Fibroblast of skin of left biceps (primary cell): ENCODE measurements at places on chromosomes 1 and 21.

GRCh38 chr21:33836408-33836807 lies 79.2 kb downstream of the ATP5PO start:
- DNase-seq = no peak

GRCh38 chr21:46634427-46634826 lies 1.0 kb upstream of the PRMT2 start:
- DNase-seq = no peak

GRCh38 chr1:65434255-65434654 lies 13.8 kb downstream of the LEPR start:
- DNase-seq = no peak

DNA sequence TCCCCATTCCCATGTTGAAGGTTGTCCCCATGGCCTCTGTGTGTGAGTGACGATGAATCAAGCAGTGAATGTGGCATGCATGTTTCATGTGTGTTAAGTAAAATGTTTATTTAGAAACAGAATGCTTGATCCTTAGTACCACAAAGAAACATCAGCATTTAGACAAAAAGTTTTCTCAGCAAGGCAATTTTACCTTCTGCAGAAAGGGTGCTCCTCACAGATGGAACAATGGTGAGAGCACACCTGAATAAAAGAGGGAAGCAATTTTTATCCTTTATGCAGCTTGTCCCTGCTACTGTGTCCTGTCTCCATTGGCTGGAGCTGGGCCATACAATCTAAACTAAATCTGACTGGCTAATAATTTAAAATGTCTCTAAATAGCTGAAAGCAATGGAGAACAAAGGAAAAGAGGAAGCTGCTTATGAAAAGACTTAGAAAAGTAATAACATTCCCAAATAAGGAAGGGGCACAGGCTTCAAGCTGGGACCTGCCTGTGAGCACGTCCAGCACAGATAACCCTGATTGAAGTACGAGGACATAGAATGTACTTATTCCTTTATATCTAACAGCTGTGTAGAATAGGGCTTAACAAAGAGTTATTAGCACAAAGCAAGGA lies 8.4 kb upstream of the SMYD3 start:
- no peak for DNase-seq

DNA sequence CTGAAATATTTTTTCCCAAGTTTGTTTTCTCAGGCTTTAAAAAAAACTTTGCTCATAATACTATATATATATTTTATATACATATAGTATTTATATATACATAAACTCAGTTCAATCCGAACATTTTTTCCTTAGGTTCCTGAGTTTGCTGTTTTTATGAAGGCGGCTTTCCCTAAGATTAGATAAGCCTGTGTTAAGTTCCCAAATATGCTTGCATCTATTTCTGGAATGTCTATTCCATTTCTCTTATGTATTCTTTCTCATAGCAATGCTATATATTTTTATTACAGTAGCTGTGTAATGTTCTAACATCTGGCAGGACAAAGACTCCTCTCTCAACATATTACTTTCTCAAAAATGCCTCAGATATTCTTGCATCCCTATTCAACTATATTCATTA lies 45.9 kb downstream of the ADSS2 start:
- DNase-seq = no peak

DNA sequence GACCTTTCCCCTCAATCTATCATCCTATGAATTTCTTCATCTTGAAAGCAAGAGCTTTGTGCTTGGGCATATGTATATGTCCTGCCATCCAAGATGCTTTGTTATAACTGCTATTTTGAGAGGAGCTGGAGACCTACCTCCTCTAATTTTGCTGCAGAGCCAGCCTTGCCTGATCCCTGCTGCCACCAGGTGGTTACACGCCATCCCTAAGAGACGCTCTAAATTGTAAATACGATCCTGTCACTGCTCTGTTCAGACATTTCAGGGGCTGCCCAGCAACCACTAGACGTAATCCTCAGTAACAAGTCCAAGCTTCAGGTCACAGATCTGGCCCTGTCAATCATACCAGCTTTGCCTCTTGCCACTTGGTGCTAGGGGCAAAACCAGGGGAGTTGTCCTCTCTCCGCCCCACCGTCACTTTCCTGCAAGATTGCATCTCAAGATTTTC lies 32.9 kb downstream of the GPA33 start:
- DNase-seq = no peak

DNA sequence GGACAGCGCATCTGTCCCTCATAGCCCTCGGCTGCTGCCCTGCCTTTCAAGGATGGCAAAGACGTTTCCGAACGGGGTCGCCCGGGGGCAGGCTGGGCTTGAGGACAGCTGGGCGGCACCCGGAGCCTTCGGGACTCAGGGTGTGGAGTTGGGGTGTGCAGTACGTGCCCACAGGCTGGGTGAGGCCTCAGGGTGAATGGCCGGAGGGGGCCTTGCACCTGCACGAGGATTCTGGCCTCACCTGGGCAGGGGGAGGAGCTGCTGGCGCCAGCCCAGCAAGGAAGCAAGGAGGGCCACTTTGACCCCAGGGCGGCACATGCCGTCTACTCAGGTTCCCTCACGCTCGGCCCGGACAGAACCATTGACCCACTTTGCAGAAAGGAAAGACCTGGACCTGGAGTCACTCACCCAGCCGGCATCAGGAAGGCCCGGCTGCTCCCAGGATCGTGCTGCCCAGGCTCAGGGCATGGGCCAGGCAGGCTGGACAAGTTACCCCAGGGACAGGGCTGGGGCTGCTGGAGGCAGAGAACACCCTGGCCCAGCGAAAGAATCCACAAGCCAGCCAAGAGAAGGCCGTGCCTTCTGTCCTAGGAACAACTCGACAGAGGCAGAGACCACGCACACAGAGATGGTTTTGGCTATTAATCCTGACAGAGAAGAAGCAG lies 65.1 kb upstream of the TTC34 start:
- no peak for DNase-seq

GRCh38 chr1:117609471-117609911 lies 3.6 kb downstream of the TENT5C start:
- DNase-seq = no peak

DNA sequence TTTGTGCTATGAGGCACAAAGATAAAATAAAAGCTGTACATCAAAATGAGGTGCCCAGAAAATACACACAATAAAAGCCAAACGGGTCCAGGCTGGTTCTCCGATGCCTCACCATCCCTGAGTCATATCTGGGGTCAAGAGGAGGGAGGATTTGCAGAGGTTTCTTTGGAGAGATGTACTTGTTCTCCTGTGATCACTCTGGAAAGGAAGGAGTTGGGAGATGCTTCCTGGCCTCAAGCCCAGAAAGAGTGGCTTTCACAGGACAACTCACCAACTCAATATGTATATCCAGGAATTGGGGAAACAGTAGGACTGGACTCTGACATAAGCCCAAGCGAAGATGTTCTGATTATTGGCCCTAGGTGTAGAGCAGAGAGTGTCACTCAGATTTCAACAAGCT lies 51.9 kb downstream of the DIPK1A start:
- peak; percentile 62 for DNase-seq

DNA sequence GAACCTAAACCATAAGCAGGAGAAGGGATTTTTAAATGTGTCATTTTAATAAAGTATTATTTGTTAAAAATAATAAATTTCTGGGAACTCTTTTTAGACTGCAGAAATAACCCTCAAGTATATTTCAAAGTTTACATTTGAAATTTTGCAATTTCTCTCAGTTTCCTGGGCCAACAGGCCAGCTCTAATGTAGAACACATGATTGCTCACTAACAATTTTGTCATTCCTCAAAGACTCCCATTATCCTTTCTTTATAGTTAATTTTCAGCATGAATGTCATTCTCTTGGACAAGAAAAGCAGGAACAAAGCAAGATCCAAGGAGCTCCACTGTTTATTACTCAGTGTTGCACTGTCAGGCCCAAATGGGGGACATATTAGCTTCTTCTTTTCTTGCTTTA lies 119.4 kb upstream of the VANGL1 start:
- no peak for DNase-seq

- DNase-seq = no peak
Measured at GRCh38 chr1:226945106-226945857, 5.2 kb downstream of the COQ8A start.

- DNase-seq = no peak
Measured at GRCh38 chr1:83006271-83006670, 992.7 kb downstream of the TTLL7 start.

DNA sequence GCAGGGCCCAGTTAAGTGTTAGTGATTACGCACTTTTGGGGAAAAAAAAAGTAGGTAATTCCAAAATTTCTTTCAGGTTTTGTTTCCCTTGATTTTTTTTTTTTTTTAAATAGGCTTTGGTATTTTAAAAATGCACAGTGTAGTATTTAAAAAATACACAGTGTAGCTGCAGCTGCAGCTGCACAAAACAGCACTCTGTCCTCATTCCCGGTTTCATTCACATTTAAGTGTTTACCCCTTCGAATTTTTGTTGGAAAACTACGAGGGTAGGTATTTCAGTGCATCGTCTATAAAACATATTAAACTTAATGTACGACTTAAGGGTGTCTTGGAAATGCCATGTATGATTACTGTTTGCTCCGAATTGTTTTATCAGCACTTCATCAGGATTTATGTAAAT lies 3.4 kb downstream of the NEK7 start:
- no peak for DNase-seq

DNA sequence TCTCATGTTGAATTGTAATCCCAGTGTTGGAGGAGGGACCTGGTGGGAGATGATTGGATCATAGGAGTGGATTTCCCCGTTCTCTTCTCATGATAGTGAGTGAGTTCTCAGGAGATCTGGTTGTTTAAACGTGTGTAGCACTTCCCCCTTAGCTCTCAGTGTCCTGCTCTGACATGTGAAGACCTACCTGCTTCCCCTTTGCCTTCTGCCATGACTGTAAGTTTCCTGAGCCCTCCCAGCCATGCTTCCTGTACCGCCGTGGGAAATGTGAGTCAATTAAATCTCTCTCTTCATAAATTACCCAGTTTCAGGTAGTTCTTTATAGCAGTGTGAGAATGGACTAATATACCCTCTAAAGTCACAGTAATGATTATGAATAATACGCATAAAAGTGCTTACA lies 248.4 kb upstream of the LRRC7 start:
- no peak for DNase-seq

DNA sequence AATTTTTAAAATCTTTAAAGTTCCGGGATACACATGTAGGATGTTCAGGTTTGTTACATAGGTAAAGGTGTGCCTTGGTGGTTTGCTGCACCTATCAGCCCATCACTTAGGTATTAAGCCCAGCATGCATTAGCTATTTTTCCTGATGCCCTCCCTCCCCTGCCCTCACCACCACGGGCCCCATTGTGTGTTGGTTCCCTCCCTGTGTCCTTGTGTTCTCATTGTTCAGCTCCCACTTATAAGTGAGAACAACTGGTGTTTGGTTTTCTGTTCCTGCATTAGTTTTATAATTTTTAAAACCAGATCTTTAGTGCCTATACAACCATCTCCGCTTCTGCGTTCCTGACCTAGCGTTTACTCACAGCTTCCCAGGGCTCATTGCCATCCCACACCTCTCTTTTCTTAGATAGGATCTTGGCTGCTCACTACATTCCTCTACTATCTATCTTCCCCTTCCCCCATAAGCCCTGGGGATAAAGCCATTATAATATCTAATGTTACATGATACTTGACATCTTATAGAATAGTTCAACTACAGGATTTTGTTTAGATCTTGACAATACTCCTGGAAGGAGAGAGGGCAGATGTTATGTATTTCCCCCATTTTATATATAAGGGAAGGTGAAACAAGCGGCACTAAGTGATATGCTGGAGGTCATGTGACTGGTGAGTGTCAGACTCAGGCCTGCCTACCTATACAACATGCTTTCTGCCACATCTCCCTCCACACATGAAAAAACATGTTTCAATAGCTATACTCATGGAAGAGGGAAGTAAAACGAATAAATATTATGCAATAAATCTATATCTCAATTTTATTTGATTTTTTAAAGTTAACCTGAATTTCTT lies 52.3 kb upstream of the DNAJC6 start:
- no peak for DNase-seq

GRCh38 chr1:203121186-203122015 lies 6.1 kb upstream of the ADORA1 start:
- DNase-seq = no peak

DNA sequence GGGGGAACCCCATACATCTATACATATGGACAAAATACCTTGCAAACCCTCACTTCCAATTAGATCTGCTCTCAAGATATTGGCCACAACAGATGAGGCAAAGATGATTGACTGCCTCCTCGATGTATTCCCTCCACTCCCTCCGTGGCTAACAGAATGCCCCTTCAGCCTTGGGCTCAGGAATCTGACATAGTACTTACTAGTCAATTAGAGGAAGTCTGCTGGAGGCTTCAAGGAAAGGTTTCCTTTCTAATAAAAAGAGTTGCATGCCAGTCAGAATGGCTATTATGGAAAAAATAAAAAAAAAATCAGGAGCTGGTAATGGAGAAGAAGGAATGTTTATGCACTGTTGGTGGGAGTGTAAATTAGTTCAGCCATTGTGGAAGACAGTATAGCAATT lies 90.4 kb upstream of the VAV3 start:
- no peak for DNase-seq

- no peak for DNase-seq
Measured at GRCh38 chr1:188170411-188170810, 1341.7 kb downstream of the PLA2G4A start.

GRCh38 chr1:182122256-182122912 lies 60.9 kb upstream of the ZNF648 start:
- no peak for DNase-seq

DNA sequence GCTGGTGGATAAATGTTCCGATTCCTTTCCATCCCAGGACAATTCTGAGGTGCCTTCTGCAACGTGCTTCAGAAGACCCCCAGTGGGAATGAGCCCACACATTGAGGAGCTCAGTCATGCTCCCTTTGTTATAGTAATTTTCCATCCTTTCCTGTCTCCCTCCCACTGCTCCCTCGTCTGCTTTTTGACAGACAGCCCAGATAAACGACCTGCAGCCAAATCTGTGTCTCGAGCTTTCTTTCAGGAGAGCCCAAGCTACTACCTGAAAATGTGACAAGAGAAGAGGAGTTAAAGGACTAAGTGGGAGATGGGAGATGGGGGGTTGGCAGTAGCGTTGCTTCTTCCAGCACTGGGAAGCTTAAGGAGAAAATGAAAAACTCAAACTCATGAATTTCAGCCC lies 65.9 kb upstream of the LRRN2 start:
- no peak for DNase-seq

- DNase-seq = no peak
Measured at GRCh38 chr1:29806646-29807319, 570.5 kb downstream of the PTPRU start.
